ENCODE measurements at places on chromosomes 4 and X.

- DNase-seq, result no peak
These were observed 7.7 kb downstream of the TLR7 start for GRCh38 chrX:12874581-12874980.

GRCh38 chr4:93237521-93237920 is 591.0 kb upstream of the ATOH1 start:
- DNase-seq, result no peak

- peak; percentile 30 for DNase-seq
These were observed 107.7 kb downstream of the PPP3CA start for GRCh38 chr4:101239665-101240064.

GRCh38 chr4:108651014-108651791 is 804 bp downstream of the OSTC start:
- DNase-seq, result peak; percentile 77

DNA sequence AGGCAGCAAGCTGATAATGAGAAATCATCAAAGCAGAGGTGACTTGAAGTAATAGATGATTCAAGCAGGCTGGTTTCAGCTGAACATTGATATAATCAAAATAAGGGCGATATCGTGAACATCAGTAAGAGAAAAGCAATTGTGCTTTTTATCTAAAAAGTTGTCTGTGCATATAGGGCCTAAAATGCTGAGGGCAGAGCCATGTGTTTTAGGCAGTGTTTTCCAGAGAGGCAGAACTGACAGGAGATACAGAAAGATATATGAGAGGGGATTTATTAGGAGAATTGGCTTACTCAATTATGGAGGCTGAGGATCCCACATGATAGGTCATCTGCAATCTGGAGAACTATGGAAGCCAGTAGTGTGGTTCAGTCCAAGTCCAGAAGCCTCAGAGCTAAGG is 136.5 kb upstream of the NPY2R start:
- no peak for DNase-seq

- no peak for DNase-seq
These were observed 379.1 kb downstream of the IL1RAPL1 start for GRCh38 chrX:28966331-28966730.

- DNase-seq, result no peak
These were observed 232.1 kb downstream of the CPE start for GRCh38 chr4:165610679-165611437.

GRCh38 chr4:183702492-183702891 is 43.4 kb downstream of the TRAPPC11 start:
- no peak for DNase-seq

GRCh38 chr4:107050525-107051135 is 14.5 kb upstream of the DKK2 start:
- DNase-seq, result peak; percentile 26

DNA sequence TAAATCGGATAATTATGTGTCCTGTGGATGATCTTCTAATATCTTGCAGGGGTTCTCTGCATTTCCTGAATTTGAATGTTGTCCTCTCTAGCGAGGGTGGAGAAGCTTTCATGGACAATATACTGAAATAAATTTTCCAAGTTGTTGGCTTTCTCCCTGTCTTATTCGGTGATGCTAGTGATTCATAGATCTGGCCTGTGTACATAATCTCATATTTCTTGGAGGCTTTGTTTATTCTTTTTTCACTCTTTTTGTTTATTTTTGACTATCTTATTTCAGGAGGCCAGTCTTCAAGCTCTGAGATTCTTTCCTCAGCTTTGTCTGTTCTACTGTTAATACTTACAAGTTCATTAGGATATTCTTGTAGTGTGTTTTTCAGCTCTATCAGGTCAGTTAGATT is 20.7 kb upstream of the CLGN start:
- DNase-seq, result no peak

GRCh38 chrX:45322382-45322781 is 121.7 kb upstream of the DIPK2B start:
- DNase-seq, result peak; percentile 84

- peak; percentile 32 for DNase-seq
These were observed 54.7 kb upstream of the FAM9C start for GRCh38 chrX:13099121-13099520.

DNA sequence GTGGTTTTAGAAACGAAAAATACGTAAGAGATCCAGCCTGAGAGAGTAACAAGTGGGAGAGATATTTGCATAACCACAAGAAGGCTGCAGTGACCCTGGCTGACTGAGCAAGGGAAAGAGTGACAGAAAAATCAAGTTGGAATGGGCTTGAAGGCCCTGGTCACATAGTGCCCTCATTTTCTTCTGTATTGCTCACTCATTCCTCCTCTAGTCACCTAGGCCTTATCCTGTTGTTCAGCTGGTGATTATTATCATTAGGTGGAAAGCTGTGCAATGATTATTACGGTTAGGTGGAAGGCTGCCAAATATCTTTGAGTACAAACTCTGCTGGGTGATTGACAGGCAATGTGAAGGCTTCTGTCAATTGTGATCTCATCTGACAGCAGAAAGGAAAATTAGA is 2384.1 kb downstream of the PCDH7 start:
- no peak for DNase-seq

DNA sequence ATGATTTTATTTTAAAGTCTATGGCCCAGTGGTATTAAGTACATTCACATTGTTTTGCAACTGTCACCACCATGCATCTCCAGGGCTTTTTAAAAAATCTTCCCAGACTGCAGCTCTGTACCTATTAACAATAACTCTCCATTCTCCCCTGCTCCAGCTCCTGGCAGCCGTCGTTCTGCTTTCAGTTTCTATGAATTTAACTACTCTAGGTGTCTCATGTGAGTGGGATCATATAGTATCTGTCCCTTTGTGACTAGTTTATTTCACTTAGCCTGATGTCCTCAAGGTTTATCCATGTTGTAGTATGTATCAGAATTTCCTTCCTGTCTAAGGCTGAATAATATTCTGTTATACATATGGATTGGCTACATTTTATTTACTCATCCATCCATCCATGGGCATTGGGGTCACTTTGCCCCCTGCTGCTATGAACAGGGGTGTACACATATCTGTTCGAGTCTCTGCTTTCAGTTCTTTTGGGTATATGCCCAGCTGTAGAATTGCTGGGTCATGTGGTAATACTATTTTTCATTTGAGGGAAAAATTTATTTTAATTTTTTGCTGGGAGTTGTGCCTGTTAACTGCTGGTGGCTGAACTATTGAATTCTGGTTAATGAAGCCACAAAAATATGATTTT is 131.3 kb downstream of the ARHGAP10 start:
- peak; percentile 21 for DNase-seq

- no peak for DNase-seq
These were observed 357.5 kb upstream of the SMIM31 start for GRCh38 chr4:164396439-164396838.

GRCh38 chr4:148207068-148207467 is 235.1 kb downstream of the NR3C2 start:
- no peak for DNase-seq

GRCh38 chrX:28590396-28590795 is 3.1 kb downstream of the IL1RAPL1 start:
- no peak for DNase-seq

GRCh38 chr4:48578132-48578968 is 88.3 kb downstream of the ZAR1 start:
- peak; percentile 73 for DNase-seq

DNA sequence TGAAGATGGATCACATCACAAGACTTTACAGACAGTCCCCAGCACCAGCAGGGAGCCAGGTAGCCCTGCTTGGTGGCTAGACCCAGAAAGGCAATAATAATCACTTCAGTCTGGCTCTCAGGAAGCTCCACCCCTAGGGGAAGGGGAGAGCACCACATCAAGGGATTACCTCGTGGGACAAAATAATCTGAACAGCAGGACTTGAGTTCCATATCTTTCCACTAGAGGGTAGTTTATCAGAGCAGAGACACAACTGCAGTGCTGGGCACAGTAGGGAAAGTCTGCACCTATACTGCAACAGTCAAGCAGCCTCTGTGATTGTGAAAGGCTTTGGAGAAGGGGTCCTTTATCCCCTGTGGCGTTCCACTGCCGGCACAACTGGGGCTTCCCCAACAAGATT is 547.0 kb upstream of the POU3F4 start:
- no peak for DNase-seq

GRCh38 chr4:170691168-170691567 is 601.4 kb upstream of the AADAT start:
- peak; percentile 1 for DNase-seq

DNA sequence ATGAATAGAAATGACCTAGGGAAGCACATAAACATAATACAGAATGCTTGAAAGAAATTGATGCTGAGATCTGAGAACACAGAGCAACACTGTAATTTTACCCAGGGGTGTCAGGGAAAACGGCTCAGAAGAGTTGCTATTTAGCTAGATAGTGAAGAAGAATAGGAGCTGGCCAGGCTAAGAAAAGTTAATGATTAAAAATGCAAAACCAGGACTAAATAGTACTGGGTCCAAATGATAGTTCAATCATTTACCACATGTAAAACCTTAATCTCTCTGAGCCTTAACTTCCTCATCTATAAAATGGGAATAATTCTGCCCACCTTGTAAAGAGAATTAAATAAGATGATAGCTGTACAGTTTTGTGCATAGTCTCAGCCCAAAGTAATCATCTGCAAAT is 97.1 kb downstream of the PARM1 start:
- no peak for DNase-seq

DNA sequence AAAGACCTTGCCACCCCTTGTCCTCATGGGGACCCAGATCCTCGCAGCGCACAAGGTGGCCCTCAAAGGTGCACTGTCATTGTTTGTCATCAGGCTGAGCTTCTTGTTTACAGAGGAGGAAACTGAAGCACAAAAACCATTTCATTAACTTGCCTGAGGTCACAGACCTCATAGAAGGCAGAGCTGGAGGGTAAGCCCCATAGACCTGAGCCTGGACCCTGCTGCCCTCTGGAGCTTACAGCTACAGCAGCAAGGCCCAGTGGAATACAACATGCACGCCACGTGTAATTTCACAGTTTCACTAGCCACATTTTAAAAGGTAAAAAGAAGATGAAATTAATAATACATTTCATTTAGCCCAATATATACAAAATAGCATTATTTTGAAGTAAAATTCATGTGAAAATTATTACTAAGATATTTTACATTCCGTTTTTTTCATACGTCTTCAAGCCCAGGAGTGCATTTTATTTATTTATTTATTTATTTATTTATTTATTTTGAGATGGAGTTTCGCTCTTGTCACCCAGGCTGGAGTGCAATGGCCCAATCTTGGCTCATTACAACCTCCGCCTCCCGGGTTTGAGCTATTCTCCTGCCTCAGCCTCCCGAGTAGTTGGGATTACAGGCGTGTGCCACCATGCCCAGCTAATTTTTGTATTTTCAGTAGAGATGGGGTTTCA is 8.8 kb downstream of the JAKMIP1 start:
- no peak for DNase-seq

GRCh38 chrX:17519358-17519757 is 144.4 kb downstream of the NHS start:
- no peak for DNase-seq

GRCh38 chrX:33045245-33045644 is 166.1 kb downstream of the DMD start:
- DNase-seq, result no peak

DNA sequence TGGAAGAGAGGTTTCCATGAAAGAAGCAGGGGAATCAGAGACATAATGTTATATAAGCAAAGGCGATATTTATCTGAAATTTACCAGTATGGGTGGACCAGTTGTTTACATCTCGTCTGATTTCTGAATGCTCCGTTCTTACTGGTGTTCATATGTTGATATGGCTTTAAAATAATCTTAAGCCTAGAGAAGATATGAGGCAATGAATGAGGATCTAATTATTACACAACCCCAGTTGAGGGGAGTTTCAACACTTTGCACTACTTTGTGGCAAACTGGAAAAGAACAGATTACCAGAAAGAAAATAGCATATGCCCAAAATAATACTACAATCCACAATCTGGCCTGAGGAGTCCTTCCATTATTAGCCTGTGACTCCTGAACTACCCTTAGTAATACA is 263.3 kb upstream of the MAGEB2 start:
- DNase-seq, result peak; percentile 15

- DNase-seq, result no peak
These were observed 12.8 kb downstream of the CYSLTR1 start for GRCh38 chrX:78314561-78314960.

GRCh38 chr4:106318511-106318910 is 2.2 kb downstream of the AIMP1 start:
- DNase-seq, result no peak

- peak; percentile 70 for DNase-seq
These were observed 41.1 kb downstream of the IL13RA2 start for GRCh38 chrX:114976292-114976691.

- no peak for DNase-seq
These were observed 1270.4 kb downstream of the ADGRL3 start for GRCh38 chr4:62470421-62470983.

DNA sequence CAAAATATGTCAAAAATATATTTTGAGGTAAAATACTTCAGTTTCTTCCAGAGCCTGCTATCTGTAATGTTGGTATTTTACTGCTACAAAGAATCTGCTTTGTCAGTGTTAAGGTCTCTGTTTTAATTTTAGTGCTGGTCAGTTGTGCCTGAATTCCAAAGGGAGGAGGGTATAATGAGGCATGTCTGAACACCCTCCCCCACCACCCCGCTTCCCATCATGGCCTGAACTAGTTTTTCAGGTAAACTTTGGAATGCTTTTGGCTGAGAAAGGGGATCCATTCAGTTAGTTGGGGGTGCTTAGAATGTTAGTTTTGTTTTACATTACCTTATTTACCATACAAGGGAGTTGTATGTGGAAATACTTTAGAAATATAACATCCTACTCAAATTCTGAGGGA is 158.5 kb downstream of the MID1IP1 start:
- no peak for DNase-seq

DNA sequence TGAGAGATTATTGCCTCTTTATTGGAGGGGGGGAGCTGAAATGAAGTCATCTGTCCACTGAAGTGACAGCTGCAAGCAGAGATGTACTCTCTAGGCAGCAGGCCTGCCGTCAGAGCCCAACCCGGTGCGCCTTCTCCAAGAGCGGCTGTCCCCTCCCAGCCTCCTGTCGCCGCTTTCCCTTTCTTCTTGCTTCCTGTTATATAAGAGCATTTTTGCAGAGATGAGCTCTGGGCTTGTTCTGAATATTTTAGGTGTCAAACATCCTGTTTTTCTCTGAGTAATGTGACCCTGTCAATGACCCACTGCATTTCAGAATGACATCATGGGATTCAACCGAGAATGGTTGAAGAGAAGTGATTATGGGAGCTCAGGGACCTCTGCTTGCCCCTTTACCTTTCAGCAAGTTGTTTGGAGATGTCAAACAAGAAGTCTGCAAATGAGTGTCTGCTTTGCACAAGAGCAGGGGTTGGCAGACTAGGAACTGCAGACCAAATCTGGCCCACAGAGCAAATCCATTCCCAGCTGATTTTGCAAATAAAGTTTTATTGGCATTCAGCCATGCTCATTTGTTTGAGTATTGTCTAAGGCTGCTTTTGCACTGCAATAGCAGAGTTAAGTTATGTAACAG is 79.9 kb downstream of the SLC9A6 start:
- peak; percentile 73 for DNase-seq

GRCh38 chrX:69195192-69195591 is 29.9 kb upstream of the PJA1 start:
- DNase-seq, result no peak

GRCh38 chr4:153206534-153206933 is 2.3 kb downstream of the TRIM2 start:
- no peak for DNase-seq

All from EH (cell line).